ENCODE measurements at places on chromosomes 2 and 18.

GRCh38 chr2:188765522-188766470, 208.4 kb upstream of the COL3A1 start:
- peak; percentile 83 for DNase-seq

DNA sequence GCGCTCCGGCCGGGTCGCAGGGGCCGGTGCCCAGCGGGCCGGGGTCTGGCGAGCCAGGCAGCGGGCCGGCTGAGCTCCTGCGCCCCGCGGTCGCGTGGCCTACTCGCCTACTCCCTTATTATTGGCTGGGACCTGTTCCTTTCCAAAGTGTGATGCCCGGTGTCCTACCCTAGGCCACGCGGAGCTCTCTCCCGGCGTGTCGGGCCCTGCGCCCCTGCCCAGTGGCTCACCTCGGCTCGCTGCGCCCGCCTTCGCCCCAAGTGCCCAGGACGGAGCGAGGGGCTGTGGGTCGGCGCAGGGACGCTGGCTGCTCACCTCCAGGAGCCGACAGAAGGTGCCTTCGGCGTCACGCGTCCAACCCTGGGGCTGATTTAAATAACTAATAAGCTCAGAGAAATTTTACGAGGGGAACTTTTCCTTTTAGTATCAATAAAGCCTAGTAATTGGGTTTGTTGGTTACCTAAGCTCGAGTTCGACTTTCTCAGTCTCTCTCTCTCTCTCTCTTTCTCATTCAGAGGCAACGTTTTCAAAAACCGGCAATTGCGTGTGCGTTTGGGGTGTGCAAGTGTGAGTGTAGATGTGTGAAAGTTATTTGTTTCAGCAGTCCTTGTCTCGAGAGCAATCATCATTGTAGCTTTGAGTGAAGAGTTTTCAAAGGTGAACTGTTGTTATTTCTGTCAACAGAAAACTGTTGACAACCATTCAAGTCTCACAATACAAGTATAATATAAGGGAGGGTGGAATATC, 7.0 kb upstream of the SATB2 start:
- DNase-seq: no peak

- no peak for DNase-seq
Measured at GRCh38 chr2:109336296-109336695, 207.3 kb downstream of the SH3RF3 start.

- no peak for DNase-seq
Measured at GRCh38 chr18:51654488-51655326, 457.2 kb upstream of the MEX3C start.

- no peak for DNase-seq
Measured at GRCh38 chr18:32324181-32324580, 134.3 kb downstream of the MEP1B start.

- no peak for DNase-seq
Measured at GRCh38 chr2:225584796-225585195, 185.3 kb downstream of the NYAP2 start.

DNA sequence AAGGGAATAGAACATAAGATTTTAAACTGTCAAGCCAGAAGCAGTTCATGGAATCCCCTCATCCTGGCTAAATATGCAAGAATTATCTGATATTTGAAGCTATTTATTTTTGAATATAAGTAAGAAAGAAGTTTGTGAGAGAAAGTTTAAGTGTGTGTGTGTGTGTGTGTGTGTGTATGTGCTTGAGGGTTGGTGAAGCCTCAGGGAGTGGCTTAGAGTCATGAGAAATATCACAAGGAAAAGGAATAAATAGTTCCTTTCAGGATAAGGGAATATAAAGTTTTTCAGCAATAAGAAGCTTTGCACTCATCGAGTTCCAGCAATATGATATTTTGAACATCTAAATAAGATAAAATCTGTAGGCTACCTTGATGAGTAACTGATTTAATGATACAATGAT, 359.6 kb downstream of the MEIS1 start:
- no peak for DNase-seq

- peak; percentile 10 for DNase-seq
Measured at GRCh38 chr2:190466819-190467446, 58.8 kb downstream of the MFSD6 start.

- DNase-seq: peak; percentile 48
Measured at GRCh38 chr2:23498943-23499342, 114.0 kb downstream of the KLHL29 start.

GRCh38 chr18:12990641-12990966, 558 bp upstream of the CEP192 start:
- no peak for DNase-seq

DNA sequence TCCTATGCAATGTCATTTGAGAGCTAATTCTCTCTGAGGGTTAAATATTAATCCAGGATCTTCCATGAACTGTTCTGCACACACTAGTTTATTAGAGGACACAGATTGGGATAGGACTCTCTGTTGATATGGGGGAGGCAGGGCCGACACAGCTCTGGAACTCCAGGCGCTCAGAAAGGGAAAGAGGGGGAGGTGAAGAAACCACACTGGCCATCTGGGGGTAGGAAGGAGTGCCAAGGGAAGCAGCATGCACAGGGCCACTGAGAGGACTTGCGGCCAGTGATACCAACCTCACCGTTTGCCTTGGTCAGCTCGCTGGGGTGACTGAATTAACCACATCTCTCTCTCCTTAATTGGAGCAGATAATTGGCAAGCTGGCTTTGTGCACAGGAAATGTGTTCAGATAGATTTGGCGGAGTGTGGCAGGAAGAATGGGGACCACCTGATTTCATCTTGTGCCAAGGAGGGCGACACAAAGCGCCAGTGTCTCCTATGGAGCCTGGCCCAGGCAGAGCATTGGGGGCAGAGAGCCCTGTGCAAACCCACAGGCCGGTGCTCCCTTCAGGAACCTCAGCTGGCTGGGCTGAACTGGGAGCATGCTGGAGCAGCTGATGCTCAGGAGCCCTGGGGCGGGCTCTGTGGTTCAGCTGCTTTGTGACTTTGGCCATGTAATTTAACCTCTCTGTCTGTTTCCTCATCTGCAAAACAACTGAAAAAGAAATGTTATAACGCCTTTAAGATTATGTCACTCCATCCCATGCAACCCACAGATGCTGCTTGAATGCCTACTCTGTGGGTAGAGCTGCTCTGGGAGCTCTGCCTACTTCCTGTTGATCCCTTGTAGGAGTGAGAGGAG, 114.7 kb upstream of the STON1 start:
- DNase-seq: peak; percentile 30

GRCh38 chr2:105364436-105365139, 27.2 kb downstream of the C2orf49 start:
- DNase-seq: peak; percentile 79

DNA sequence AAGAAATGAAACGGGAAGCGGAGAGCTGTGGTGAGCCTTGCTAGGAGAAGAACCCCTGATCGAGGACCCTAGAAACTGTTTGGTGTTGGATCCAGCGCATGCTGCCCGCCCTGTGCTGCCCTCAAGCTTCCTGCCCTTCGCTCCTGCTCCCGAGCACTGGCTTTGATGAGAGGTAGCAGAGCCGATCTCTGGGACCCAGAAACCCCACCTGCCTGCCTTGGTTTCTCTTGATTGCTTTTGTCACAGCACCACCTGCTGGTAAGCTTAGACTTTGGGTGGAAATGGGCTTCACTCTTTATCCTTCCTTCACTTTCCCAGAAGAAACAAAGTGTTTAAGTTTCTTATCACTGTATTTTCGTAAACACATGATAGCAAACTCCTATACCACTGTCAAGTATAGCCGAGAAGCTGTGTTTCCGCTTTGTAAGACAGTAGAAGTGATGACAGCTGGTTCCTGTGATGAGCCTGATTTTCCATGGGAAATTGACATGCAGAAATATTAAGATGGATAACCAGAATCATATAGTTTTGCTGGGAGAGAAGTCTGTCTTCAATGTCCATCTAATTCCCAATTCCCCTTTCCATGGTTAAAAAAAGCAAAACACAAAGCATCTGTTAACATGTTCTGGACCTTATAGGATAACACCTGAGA, 267.4 kb downstream of the PHLPP1 start:
- DNase-seq: peak; percentile 55

DNA sequence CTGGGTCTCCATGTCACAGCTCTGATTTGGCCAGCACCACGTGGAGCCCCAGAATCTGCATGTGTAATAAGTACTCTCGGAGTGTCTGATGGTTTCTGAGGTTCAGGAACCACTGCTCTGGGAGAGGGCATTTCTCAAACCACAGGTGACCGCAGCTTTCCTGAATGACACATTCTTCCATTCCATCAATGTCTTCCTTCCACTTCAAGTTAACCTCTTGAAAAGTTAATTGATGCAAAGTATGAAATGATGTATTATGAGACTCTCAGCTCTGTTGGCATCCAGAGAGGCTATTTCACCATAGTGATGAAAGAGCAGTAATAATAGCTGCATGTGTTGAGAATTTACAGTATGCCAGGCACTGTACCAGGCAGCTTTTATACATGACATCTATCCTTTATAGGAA, 61.3 kb upstream of the CRIM1 start:
- no peak for DNase-seq

DNA sequence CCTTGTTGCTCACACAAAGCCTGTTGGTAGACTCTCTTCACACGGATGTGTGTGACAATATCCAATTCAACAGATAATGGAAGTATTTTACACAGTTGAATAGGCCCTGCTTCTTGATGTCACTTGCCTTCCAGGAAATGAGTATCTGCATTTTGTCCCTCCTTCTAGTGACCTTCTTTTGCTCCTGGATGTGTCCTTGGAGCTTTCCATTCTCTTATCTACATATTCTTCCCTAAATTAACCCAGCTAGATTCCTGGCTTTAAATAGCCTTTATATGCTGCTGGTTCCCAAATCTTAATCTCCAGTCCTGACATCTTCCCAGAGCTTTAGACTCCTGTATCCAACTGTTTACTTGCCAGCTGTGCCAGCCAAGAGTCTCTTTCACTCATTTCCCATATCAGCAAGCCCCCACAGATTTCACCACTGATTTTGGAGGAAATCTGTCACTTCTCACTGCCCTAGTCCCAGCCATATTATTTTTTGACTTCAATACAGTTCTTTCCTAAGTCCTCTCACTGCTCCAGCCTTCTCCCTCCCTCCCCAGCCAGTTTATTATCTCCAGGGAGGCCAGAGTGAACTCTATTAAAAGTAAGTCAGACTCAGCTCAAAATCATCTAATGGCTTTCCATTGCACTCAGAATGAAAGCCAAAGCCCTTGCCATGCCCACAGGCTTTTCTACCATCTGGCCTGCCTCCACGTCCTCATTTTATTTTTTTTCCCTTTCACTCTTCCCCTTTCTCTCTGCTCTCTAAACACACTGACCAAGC, 170.0 kb downstream of the PDE11A start:
- DNase-seq: no peak

GRCh38 chr2:18232731-18233438, 327.6 kb downstream of the RDH14 start:
- peak; percentile 24 for DNase-seq

DNA sequence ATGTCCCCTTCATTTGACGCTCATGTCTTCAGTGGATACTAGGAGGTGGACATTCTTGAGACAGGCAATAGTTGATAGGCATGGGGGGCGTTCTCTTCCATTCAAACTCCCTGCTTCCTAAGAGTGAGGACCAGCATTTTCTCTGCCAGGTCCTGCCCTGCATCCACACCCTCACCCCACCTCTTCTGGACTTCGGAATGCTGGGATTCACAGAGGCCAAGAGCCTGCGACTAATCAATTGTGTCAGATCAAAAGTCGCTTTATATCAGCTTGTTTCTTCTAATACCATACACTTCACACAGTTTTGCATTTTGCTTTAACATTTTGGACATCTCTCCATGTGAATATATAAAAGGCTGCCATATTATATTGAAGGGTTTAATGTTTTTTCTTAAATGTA, 210.7 kb downstream of the CCDC102B start:
- no peak for DNase-seq

DNA sequence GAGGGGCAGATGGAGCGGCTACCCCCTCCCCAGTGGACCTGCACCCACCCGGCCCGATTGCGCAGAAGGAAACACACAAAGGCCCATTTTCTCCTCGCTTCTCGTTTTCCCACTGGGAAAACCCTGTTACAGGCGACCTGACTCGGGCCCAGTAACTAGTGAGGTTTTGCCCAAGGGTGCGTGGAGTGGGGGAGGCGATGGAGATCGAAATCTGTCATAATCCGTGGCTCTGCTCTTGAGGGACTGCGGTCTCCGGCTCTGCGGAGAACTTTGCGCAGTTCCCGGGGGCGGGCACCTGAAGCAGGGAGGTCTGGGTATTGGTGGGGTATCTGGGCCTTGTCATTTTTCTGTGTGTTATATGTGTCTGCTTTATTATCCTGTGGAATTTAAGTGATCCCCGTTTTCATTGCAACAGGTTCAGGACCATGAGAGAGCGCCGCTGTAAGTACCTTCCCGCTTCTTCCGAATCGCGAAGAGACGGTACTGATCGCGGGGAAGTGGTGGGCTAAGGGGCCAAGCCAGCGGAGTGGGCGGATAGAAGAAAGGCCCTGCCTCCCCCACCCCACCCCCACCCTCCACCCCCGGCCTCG, 4.0 kb upstream of the HOXD4 start:
- DNase-seq: no peak

DNA sequence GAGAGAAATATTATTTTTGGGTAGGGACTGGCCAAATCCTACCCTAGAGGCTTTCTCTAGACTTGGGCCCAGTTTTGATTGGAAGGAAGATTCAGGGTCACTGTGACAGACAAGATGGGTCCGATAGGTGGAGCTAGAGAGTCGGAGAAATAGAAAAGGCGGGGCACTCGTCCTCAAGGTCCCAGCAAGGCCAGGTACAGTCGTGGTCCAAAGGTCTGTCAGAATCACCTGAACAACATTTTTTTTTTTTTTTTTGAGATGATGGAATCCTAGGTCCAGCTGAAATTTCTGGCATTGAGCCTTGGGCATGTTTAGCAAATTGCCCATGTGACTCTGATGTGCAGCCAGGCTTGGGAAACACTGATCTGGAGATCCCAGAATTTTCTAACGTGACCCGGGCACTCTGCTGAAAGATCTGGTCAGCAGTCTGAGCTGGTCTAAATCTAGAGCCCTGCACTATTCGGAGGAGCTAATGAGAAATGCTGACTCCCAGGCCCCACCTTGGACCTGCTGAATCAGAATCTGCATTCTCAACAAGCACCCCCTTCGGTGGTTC, 23.0 kb upstream of the NTSR2 start:
- DNase-seq: peak; percentile 72

GRCh38 chr2:170002096-170002495, 174.8 kb downstream of the UBR3 start:
- DNase-seq: no peak

GRCh38 chr2:241142593-241142992, 6.7 kb downstream of the PASK start:
- DNase-seq: no peak

GRCh38 chr18:58638441-58638840, 9.6 kb upstream of the ALPK2 start:
- peak; percentile 40 for DNase-seq

- no peak for DNase-seq
Measured at GRCh38 chr2:220717283-220717682, 854.8 kb downstream of the EPHA4 start.

DNA sequence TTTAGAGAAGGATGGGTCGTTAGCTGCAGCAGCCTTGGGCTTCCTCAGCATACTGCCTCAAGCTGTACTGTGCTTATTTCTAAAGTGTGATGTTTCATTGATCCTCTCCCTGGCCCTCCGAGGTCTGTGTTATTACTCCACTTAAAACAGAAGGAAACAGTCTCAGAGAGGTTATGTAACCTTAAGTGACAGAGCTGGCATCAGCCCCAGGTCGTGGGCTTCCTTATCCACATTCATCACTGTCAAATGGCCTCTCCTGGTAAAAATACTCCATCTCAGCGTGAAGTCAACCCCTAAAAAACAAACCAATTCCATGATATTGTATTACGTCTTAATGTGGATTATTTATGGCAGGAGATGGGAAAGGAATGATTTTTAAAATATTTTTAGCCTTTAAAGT, 153.3 kb upstream of the NOSTRIN start:
- no peak for DNase-seq
